Endothelial cell of umbilical vein (primary cell): ENCODE measurements at places on chromosomes 3 and 15. TPM values are rescaled to one million over a fixed set of nuclear protein-coding genes. Genes with fewer than 3 reads are reported as not detected.

DNA sequence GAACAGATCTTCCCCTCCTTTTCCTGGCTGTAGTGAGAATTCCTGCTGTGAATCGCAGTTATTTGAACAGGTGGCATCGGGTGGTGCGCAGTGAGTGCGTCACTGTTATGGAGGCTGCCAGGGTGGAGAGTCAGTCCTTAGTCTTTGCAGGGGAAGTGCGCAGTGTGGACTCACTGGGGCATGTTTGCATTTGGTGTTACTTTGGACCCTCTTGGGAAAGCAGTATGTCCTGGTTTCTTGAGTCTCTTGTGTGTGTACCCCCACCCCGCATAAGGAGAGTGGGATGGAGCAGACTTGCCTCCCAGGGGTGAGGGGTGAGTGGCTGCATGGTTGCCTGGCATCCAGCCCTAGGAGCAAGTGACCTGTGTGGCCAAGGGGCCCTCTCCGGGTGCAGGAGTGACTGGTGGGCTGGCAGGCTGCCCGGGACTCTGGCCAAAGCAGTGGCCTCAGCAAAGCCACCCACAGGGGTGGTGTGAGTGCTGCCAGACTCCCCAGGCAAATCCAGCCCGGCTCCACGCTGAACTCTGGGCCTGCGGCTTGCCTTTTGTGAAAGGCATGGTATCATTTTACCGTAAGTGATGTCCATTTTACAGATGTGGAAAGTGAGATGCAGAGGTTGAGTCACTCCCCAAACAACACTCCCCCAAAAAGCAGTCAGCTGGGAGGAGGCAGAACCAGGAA lies 46.4 kb downstream of the DNASE1L3 start:
- H3K4me3 ChIP-seq: no peak overlapping the region
- DNase-seq: peak; percentile 65
- H3K4me1 ChIP-seq: peaks cover 41% of the 10 kb centered on the region

DNA sequence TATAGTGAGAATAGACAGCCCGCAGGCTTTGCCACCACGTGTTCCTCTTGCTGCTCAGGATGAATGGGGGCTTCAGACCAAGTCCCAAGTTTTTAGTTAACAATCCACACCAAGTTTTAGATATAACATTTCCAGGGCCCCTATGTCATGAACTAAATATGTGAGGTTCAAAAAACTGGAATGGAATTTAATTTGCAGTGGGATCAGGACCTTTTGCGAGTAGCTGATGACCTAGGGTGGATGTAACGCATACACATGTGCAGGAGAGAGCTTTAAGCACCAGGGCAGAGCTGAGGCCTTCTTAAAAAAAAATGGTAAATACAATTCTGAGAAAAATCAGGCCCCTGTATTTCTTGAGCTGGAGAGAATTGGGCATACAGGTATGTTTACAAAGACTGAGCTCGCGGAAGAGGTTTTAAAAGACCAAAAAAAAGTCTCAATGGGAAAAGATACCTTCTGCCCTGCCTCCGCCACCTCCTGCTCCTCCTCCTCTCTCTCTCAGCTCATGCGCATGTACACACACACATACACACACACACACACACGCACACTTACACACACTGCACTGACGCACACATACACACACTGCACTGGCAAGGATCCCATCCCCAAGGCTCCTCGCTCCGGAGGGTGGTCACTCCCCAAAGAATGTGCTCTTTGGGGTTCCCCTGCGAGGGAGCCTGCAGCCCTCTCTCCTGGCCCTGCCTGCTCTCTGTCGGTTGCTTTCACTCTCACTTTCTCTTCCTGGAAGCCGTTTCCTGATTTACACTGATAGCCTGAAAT lies 48.2 kb upstream of the IGF1R start:
- no peak overlapping the region for H3K27ac ChIP-seq
- H3K27me3 ChIP-seq: peaks cover 6% of the 10 kb centered on the region
- DNase-seq: peak; percentile 65
- no peaks in the 10 kb centered on the region for H3K36me3 ChIP-seq
- H3K4me3 ChIP-seq: peak overlapping the region; percentile 46
- no peaks in the 10 kb centered on the region for H3K4me1 ChIP-seq

GRCh38 chr3:147544290-147544689 lies 135.1 kb downstream of the ZIC1 start:
- H3K36me3 ChIP-seq: no peaks in the 10 kb centered on the region
- no peak overlapping the region for H3K4me3 ChIP-seq
- H3K4me1 ChIP-seq: no peaks in the 10 kb centered on the region
- H3K27me3 ChIP-seq: no peaks in the 10 kb centered on the region
- no peak overlapping the region for H3K27ac ChIP-seq

DNA sequence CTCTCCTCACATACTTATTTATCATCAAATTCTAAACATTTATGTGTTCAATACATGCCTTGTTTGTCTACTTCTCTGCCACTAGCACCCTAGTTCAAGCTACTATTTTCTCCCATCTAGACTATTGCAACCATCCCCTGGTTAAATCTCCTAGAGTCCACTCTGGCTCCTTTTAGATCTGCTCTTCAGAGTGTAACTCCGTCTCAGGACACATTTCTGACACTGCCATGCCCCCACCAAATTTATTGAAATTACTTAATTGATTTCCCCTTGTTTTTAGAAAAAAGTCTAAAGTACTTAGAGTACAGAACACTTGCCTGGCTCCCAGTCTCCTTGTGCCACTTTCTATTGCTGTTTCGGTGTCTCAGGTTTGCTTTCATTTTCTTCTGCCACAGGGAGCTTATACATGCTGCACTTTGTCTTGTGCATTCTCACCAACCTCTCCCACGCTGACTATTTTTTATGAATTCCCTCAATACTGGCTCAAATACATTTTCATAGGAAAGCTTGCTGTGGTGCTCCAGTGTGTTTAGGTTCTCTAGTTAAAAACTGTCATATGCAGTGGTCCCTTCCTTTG lies 792.3 kb downstream of the DIPK2A start:
- no peak overlapping the region for H3K4me3 ChIP-seq
- no peaks in the 10 kb centered on the region for H3K4me1 ChIP-seq
- peak overlapping the region; percentile 8 for H3K27ac ChIP-seq
- no peaks in the 10 kb centered on the region for H3K36me3 ChIP-seq
- peak; percentile 35 for DNase-seq

GRCh38 chr3:3065876-3066275 lies 44.3 kb downstream of the IL5RA start:
- no peak for DNase-seq
- H3K4me3 ChIP-seq: no peak overlapping the region
- H3K36me3 ChIP-seq: no peaks in the 10 kb centered on the region
- no peaks in the 10 kb centered on the region for H3K4me1 ChIP-seq
- no peak overlapping the region for H3K27ac ChIP-seq
- H3K27me3 ChIP-seq: no peaks in the 10 kb centered on the region

DNA sequence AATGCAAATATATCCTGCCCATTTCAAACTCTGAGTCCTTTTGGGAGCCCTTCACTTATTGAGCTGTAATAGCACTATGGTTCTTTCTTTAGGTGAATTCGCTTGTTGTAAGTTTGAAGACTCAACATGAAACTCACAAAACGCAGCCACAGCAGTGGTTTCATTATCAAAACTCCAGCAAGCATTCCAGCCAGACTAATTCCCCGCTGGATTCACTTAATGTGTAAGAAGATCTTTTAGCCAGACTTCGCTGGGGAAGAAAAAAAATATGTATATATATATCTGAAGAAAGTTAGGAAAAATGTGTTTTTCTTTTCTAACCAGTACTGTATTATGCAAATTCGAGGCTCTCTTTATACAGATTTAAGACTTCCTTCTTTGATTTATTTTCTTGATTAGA lies 241.1 kb downstream of the WNT5A start:
- H3K27ac ChIP-seq: no peak overlapping the region
- no peak overlapping the region for H3K4me3 ChIP-seq
- no peak for DNase-seq
- no peaks in the 10 kb centered on the region for H3K27me3 ChIP-seq
- no peaks in the 10 kb centered on the region for H3K36me3 ChIP-seq
- H3K4me1 ChIP-seq: no peaks in the 10 kb centered on the region

DNA sequence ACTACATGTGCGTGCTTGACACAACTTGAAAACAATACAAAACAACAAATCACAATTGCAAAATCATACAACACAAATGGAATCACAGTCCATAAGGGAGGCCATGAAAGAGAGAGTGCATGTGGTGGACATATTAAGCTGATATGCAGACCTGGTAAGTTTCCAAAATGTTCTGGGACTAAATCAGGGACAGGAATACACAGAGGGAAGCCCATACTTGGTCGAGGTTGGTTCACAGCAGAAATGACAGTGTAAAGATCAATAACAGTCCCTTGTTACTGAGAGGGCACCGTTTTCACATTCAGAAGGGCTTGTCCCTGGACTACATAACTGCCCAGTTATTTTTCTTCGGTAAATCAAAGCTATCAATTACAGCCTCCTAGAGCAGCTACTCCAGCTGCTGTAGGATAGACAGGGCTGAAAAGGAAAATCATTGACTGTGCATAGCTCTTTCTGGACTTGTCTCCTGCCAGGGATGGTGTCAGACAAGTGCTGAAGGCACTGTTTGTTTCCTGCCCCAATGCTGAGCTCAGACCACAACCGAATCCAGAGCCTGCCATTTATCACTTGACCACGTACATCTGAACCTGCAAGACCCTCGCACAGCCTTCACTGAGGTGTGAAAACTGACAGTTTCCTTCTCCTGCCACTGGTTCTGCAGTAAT lies 79.5 kb upstream of the KCNMB2 start:
- H3K4me3 ChIP-seq: no peak overlapping the region
- DNase-seq: no peak
- H3K4me1 ChIP-seq: no peaks in the 10 kb centered on the region
- H3K27me3 ChIP-seq: peaks cover 4% of the 10 kb centered on the region

GRCh38 chr3:118817748-118818165 lies 216.9 kb downstream of the IGSF11 start:
- DNase-seq: peak; percentile 40
- no peaks in the 10 kb centered on the region for H3K4me1 ChIP-seq
- H3K27ac ChIP-seq: no peak overlapping the region
- H3K36me3 ChIP-seq: no peaks in the 10 kb centered on the region
- H3K4me3 ChIP-seq: no peak overlapping the region

DNA sequence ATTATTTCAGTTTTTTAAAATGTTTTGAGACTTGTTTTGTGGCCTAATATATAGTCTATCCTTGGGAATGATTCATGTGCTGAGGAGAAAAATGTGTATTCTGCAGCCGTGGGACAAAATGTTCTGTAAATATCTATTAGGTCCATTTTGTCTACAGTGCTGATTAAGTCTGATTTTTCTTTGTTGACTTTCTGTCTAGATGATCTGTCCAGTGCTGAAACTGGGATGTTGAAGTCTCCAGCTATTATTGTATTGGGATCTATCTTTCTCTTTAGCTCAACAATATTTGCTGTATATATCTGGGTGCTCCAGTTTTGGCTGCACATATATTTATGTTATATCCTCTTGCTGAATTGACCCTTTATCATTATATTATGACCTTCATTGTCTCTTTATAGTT lies 85.2 kb downstream of the UBE2E2 start:
- peak; percentile 10 for DNase-seq
- no peak overlapping the region for H3K4me3 ChIP-seq
- H3K27me3 ChIP-seq: no peaks in the 10 kb centered on the region

DNA sequence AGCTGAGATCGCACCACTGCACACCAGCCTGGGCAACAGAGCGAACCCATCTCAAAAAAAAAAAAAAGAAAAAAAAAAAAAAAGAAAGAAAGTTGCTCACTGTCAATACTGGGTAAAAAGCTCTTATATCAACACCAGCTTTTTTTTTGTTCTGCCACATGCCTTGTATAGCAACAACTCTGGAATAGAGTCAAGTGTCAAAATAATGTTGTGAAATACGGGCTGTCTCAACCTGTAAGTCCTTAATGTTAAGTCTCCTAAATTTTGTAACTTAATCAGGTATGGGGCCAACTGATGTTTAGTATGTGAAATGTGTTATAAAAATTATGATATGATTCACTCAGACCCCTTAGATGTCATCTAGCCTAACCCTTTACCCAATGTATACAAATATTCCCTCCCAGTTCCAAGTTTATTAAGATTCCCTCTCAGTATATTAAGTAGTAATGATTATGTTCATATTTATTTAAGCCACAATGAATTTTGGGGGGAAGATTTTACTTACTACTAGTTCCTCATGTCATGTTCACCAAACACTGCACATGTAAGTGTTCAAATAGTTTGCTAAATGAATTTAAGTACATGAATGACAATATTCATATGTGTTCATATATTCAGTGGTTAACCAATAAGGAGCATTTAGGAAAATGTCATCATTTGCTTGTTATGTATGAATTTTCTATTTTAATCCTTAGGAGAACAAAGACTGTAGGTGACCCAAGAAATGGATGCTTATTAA lies 52.2 kb downstream of the GPR160 start:
- peaks cover 2% of the 10 kb centered on the region for H3K36me3 ChIP-seq
- H3K27ac ChIP-seq: no peak overlapping the region
- no peaks in the 10 kb centered on the region for H3K4me1 ChIP-seq
- DNase-seq: no peak

UCN2 gene
- polyA plus RNA-seq: 0.05 and 0.11 TPM in 2 replicates

CPLX3 gene
- not detected in 2 replicates for polyA plus RNA-seq

MUSTN1 gene
- polyA plus RNA-seq: 1.1 TPM in 2 replicates

GNAT1 gene
- 0.05 TPM in 1 of 2 replicates, not detected in the other for polyA plus RNA-seq
